ENCODE measurements at places on chromosomes 4 and X.
A peak's percentile ranks its signal among the peaks of the same experiment; 100 is the strongest.

- DNase-seq: no peak
Observed at GRCh38 chr4:173413036-173413435, 14.1 kb upstream of the SCRG1 start.

DNA sequence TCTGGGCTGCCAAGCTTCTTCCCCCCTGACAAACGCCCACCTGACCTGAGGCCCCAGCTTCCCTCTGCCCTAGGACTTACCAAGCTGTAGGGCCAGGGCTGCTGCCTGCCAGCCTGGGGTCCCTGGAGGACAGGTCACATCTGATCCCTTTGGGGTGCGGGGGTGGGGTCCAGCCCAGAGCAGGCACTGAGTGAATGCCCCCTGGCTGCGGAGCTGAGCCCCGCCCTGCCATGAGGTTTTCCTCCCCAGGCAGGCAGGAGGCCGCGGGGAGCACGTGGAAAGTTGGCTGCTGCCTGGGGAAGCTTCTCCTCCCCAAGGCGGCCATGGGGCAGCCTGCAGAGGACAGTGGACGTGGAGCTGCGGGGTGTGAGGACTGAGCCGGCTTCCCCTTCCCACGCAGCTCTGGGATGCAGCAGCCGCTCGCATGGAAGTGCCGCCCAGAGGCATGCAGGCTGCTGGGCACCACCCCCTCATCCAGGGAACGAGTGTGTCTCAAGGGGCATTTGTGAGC is 37.0 kb downstream of the HTRA3 start:
- DNase-seq: no peak

GRCh38 chrX:22952010-22952409 is 47.8 kb upstream of the DDX53 start:
- DNase-seq: no peak

- DNase-seq: no peak
Observed at GRCh38 chr4:96827086-96827485, 987.2 kb downstream of the PDHA2 start.

DNA sequence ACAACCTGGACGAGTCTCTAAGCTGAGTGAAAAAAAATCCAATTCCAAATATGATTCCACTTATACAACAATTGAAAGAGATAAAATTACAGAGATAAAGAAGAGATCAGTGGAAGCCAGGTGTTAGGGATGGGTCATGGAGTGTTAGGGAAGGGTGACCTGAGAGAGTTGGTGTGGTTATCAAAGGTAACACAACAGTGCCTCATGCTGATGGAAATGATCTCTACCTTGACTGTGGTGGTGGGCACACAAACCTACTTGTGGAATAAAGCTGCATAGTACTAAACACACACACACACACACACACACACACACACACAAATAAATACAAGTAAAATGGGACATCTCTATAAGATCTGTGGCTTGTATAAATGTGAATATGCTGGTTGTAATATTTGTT is 26.0 kb downstream of the BEND2 start:
- DNase-seq: no peak

- DNase-seq: no peak
Observed at GRCh38 chrX:132483951-132484350, 4.9 kb downstream of the MBNL3 start.

DNA sequence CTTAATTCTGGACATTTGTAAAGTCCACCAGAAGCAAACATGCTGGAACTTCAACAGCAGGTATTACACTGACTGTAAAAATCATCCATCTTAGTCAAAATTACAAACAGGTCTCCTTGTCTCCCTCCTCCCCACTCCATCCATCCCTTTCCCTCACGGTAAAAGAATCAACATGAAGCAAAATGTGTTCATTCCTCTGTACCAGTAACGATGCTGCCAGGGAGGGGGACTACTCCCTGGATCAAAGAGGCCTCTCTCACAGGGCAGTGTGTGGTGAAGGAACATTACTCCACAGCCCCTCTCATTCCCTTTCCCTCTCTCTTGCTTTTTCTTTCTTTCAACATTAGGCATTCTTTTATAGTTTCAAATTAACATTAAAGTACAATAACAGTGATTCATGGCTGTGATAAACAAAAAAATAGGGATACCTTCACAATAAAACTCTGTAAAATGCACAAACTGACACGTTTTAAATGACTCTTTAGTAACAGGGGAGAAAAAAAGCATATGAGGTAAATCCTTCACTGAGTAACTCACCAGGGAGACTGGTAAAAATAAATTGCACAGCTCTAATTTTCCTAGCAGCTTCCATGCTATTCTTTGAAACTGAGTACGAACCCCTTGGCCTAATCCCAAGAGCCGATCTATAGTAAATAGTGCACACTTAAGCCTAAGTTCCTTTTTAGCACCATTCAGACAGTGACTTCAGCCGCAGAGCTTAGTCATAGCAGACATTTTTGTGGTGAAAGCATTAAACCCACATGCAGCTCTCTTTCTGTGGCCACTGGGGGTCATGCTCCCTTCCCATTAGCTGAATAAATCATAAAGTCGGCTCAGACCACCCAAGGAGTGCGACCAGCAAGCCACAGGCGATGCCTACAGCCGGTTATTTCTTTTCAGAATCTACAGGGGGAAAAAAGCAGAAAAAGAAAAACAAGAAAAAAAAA is 215.6 kb upstream of the GYPA start:
- DNase-seq: no peak

GRCh38 chr4:148923881-148924280 is 481.7 kb upstream of the NR3C2 start:
- DNase-seq: no peak

DNA sequence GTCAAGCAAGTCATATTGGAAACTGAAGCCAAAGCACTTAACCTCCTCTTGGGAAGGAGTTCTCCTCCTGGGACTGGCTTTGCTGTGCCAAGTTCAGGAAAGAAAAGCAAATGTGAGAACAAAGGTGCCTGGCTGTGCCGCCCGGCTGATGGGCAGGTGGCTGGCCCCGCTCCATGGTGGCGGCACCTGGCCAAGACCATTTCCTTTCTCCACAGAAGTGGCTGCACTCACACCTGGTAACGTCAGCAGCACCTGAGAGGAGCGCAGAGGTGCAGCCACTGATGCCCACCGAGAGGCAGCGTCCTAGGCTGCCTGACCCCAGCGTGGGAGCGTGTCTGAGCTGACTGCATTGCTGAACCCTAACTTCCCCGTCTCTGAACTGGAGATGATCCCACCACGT is 54.3 kb downstream of the DCTD start:
- no peak for DNase-seq

- DNase-seq: peak; percentile 82
Observed at GRCh38 chr4:41146716-41147506, 67.4 kb downstream of the APBB2 start.

GRCh38 chrX:8390771-8391170 is 73.9 kb upstream of the VCX3B start:
- DNase-seq: no peak

DNA sequence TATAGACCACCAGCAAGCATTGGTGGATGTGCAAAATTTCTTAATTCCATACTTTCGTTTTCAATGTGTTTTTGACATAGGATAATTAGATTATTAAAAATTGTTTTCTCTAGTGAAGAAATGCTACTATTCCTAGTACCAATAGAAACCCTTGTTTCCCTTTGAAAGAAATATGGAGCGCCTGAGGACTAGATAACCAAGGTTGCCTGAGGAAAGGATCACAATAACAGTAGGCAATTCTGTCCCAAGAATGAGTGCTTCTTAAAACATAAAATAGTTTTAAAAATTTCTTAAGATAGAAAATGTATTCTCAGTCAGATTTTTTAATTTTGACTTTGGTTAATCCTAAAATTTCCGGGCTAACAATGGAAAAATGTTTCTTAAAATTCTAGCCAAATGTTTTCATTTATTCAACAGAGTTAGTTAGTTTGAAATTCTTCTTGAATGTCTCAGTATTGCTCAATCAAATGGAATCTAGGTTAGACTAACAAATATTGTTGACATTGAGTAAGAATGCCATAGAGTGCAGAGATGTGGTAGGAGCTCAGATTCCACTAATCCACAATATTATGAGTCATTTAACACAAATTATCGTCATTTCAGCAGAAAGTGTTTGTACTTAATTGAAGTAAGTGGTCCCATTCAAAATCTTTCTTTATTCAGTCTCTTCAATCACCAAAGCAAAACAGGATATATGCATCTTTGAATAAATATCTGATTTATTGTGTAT is 666.0 kb downstream of the GRID2 start:
- DNase-seq: no peak

DNA sequence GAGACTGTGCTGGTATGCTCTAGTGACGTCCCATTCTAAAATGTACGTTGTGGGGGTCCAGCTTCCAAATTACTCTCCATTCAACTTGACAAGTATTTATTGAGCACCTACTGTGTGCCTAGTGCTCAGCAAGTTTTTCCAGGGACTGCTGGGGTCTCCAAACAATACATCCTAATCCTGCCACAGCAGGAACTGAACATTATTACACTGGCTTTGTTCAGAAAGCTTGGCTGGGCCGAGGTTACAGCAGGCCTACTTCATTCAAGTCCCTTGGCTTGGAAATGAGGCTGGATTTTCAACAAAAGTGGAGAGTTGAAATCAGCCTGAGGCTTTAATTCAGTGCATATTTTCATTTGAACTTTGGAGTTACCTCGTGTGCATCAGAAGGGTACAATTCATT is 78.0 kb downstream of the GUCY2F start:
- no peak for DNase-seq

DNA sequence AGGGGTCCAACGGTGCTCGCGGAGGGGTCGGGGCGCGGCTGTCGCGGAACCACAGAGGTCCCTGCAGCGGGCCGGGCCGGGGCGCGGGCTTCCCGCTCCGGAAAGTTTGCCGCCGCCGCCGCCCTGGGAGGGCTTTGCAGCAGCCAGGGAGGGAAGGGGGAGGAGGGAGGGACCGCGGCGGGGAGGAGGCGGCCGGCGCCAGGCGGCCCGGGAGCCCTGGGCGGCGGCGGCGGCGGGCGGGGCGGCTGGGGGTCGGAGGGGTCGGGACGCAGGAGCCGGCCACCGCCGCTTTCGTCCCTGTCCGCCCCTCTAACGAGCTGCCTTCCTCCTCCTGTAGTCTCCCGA is 375 bp downstream of the FGFR3 start:
- DNase-seq: no peak

- no peak for DNase-seq
Observed at GRCh38 chrX:129823115-129823514, 20.6 kb downstream of the ZDHHC9 start.

- DNase-seq: no peak
Observed at GRCh38 chrX:7759830-7760229, 83.1 kb upstream of the VCX start.

- DNase-seq: no peak
Observed at GRCh38 chr4:154781126-154781982, at the start of gene RBM46. RBM46 (plus strand) TSS chr4:154781272; CDS start chr4:154796753, 15,481 bp downstream.

GRCh38 chr4:170979736-170980135 is 833.5 kb upstream of the GALNTL6 start:
- DNase-seq: no peak

DNA sequence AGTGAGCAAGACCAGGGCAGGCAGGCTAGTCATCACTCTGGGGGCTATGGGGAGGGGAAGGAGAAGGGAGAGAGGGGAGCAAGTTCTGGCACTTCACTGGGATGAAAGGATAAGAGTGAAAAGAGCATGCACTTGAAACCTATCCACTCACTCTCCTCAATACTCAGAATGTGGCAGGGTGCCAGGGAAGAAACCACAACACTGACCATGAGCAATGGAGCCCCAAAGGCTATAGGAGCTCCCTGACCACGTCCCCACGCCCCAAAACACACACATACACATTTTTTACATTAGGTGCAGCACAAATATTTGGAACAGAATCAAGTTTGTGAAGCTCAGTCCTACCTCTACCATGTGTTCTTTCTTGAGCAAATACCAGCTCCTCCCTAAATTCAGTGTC is 132.2 kb downstream of the IDS start:
- DNase-seq: no peak

GRCh38 chr4:185028625-185029024 is 10.3 kb downstream of the HELT start:
- no peak for DNase-seq

DNA sequence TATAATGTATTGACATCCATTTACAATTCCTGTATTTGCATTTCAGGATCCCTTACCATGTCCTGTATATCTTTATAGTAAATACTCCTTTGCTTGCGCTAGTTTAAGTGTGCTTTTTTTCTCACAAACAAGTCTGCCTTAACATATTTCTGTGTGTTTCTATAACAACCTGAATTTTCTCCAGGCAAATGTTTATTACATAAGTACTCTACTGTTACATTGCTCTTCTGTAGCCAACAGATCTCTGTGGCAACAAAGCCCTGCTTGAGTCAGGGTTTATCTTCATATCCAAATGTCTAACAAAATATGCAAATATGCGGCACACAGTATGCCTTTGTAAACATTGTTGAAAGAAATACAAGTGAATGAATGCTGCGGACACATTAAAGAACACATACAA is 625.5 kb downstream of the TLL1 start:
- peak; percentile 55 for DNase-seq

DNA sequence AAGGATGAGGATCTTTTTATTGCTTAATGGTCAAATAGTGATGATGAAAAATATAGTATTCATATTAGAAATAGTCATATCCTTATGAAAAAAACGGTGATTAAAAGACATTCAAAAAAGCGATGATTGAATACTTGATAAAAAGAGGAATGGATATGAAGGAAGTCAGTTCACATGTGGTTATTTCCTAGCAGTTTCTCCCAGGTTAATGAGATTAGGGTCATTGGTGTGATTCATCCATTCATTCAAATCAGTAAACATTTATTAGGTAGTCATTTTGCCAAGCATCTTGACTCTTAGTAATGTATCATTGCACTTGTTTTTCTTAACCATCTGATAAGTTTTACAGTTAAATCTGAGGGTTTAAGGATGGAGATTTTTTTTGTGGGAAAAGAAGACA is 294.1 kb downstream of the ARHGAP24 start:
- DNase-seq: no peak

DNA sequence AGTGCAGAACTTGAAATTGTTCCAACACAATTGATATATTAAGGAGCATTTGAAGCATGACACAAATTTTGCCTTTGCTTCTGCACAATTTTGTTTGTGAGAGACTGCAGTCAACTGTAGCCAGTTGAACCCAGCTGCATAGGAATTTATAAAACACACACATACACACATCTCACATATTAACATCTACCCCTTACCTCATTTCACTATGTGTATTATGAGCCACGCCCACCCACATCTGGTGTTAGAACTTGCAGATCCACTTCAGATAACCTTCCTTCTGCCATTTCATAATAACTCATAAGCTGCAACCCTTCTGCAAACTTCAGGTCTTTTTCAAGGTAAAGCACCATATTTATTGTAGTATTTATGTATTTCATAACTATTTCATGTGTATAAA is 188.1 kb upstream of the WDFY3 start:
- no peak for DNase-seq

DNA sequence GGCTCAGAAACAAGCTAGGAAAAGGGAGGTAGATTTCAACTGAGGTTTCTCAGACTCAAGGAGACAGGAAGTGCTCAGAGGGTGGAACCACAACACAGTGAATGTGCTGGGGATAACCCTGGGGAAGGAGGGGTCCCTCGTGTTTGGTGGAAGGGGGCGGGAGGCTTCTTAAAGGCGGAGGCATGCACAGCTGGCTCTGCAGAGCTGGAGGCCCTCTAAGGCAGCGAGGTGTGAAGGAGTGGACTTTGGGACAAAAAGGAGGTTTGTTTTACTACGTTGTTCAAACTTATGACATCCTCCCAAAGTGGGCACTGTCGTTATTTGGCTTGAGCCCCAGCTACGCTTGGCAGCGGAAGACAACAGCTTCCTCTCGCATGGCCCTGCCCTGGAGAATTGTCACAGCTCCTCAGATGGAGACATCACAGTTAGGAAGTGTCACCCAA is 21.7 kb upstream of the MTM1 start:
- no peak for DNase-seq

GRCh38 chrX:13666836-13667235 is 13.9 kb downstream of the TCEANC start:
- peak; percentile 39 for DNase-seq

Data from hippocampal formation (tissue), 2 donors.